ENCODE measurements at places on chromosomes 12 and 14.

- DNase-seq = no peak
These were observed 31.1 kb upstream of the ASPG start for GRCh38 chr14:104054222-104054905.

GRCh38 chr12:113359939-113360748 is 1.8 kb downstream of the PLBD2 start:
- DNase-seq = no peak

DNA sequence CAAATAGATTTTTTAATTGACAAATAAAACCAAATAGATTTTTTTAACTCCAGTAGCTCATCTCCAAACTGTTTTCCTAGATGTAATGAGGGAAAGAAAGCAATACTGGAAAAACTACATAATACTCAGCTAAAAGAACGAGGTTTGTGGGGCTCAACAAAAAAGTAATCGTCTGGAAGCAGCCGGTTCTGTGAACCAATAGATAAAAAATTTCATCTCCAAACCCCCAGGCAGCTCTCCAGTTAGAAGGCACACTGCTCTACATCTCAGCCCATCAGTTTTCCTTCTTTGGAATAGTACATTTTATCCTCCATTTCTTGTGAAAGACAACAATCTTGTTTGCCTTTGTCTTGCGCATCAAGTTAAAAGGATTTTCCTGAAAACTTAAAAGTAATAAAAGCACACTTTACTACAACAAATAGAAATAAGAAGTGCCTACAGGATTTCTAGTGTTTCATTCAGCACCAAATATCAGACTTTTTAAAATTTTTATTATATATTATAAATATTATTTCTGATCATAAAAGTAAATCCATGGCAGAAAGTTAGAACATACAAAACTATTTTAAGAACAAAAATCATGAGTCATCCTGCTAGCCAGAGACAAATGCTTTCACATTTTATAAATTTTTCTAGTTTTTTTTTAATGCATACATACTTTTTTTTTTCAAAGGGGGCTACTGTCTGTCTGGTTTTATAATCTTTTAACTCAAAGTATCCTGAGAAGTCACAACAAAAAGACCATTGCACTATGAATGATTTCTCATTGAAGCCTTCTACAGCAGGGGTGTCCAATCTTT is 67.7 kb downstream of the EPS8 start:
- DNase-seq = no peak

GRCh38 chr12:78483767-78484315 is 380.7 kb upstream of the SYT1 start:
- DNase-seq = no peak

- DNase-seq = no peak
These were observed 29.5 kb upstream of the CISTR start for GRCh38 chr12:53781228-53781801.

GRCh38 chr12:87150969-87151662 is 878.1 kb downstream of the C12orf50 start:
- DNase-seq = no peak

DNA sequence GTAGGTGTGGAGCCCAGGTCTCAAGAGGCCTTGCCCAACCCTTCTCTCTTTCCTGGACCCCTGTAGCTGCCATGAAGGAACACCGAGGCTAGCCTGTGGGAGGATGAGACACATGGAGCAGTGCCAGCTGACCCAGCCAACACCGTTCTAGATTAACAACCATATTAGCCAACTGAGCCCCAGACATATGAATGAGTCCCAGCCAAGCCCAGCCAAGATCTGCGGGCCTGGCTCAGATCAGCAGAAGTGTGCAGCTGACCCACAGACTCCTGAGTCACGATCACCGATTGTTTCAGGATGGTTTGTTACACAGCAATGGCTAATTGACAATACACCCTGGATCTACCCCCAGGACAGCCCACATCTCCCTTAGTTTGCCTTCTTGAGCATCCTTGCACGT is 82.1 kb downstream of the NTF3 start:
- DNase-seq = no peak
